ENCODE measurements at places on chromosomes 13 and 19. TPM values are rescaled to one million over a fixed set of nuclear protein-coding genes. Genes with fewer than 3 reads are reported as not detected.

Gene STOML3
- not detected for polyA plus RNA-seq

Gene CNFN
- polyA plus RNA-seq = 0.20 TPM

Gene HRC
- polyA plus RNA-seq = 0.06 TPM

Gene ZNF211
- 12.0 TPM for polyA plus RNA-seq

Gene RFPL4AL1
- not detected for polyA plus RNA-seq

- DNase-seq = no peak
Observed at GRCh38 chr19:2315818-2316353, 7.9 kb upstream of the LINGO3 start.

GRCh38 chr13:43537124-43537523 lies 249.6 kb downstream of the ENOX1 start:
- DNase-seq = no peak

- DNase-seq = no peak
Observed at GRCh38 chr13:113853518-113854237, 10.2 kb downstream of the GAS6 start.

GRCh38 chr13:109645831-109646230 lies 140.6 kb downstream of the IRS2 start:
- DNase-seq = no peak

DNA sequence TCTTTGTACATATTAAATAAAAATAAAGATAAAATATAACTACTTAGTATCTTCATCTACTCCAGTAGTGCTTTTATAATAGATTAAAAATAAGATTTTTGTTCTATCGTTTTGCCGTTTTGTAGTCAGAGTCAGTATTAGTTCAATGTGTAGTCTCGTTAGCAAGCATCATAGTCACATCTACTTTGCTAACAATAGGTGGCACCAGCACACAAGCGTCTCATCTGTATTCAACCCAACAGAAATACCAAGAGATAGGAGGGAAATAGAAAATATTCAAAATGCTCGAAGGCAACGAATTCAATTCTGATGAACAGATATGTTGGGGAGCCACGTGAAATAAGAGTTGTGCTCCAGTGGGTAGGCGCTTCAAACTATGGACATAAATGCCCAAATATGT lies 21.4 kb upstream of the MICU2 start:
- DNase-seq = no peak

GRCh38 chr13:71079638-71080037 lies 787.4 kb downstream of the DACH1 start:
- no peak for DNase-seq

DNA sequence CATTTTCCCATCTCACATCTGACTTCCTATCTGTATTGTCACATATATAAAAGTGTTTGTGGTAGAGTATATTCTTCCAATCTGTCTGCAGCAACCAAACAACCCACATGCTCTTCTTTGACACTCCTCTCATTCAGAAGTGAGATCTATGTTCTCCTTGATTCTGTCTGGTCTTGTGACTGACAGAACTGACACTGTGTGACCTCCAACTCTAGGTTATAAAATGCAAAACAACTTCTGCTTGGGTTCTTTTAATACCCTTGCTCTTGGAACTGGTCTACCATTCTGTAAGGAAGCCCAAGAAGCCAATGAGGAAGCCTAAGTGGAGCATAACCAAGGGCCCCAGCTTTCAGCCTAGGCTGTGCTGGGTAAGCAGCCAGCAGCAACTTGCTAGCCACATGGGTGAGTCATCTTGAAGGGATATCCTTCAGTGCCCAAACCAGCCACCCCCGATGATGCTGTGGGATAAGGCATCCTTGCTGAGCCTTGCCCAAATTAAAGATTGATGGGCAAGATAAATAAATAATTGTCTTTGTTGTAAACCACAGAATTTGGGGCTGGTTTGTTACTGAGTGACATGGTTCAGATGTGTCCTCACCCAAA lies 18.4 kb upstream of the ITM2B start:
- DNase-seq = no peak
